ENCODE measurements at places on chromosomes 12 and 14.

DNA sequence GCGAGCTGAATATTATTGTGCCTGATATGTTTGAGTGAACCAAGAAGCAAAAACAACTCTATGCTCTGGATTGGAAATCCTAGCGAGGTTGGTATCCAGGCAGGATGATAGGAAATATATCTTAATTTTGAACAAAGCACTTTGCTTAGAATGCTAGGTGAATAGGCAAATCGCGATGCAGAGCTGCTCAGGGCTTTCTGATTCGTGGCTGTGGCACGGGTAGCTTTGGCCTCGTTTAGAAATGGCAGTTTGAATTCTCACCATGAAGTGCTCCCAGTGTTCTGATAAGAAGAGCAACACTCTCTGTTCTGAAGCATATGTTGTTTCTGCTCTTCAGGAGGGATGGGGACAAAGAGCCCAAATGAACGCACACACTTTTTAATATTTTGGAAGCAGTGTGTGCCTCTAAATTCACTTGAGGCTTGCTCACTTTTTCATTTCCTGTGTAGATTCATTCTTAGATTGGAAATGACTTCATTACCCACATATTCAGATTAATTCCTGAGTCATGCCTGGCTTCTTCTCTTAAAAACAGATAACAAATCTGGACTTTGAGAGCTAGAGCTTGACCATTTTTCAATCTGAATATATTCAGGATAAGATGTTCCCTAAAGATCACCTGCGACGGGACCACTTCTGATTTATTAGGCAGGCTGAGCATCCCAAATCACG, 200.9 kb downstream of the RPAP3 start:
- no peak for DNase-seq

- DNase-seq: no peak
Measured at GRCh38 chr12:111407377-111408115, 1.8 kb downstream of the SH2B3 start.

- no peak for DNase-seq
Measured at GRCh38 chr12:127416796-127417195, 850.2 kb upstream of the TMEM132C start.

DNA sequence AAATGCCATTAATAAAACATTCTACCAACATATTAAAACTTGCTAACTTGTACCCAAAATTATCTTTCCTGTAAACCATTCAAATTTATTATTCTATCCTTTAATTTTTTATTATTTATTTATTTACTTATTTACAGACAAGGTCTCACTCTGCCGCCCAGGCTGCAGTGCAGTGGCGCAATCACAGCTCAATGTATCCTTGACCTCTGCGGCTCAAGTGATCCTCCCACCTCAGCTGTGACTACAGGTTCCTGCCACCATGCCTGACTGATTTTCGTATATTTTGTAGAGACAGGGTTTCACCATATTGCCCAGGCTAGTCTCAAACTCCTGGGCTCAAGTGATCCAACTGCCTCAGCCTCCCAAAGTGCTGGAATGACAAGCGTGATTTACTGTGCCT, 20.4 kb upstream of the LIN7A start:
- no peak for DNase-seq

DNA sequence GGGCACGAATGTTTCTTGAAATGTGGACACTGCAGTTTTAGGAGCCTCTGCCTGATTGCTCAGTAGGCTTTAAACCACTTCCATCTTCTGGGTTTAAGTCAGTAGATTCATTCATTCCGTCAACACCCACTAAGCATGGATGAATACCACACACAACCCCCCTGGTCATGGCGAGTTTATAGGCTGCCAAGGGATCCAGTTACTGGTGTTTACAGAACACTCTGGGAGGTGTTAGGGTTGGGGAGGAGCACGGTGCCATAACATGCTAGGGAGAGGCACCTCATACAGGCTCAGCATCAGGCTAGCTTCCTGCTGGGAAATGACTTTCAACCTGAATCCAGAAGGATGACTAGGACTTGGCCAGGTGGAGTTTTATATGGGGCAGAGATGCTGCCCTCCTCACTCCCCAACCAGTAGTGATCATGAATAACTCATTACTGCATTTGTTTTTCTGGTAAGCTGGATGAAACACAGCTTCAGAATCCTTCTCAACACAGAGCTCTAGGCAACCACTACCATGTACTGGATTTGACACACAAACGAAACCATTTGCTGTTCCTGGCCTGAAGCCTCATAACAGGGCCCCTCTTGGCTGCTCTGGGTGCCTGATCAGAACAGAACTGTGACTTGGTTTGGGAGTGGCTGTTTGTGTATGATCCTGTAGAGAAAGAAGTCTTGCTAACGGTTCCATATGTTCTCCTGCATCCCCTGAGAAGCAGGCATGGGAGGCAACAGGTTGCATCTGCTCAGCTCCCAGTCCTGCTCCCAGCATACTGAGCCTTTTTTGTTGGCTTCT, 47.9 kb downstream of the FBXW8 start:
- no peak for DNase-seq

DNA sequence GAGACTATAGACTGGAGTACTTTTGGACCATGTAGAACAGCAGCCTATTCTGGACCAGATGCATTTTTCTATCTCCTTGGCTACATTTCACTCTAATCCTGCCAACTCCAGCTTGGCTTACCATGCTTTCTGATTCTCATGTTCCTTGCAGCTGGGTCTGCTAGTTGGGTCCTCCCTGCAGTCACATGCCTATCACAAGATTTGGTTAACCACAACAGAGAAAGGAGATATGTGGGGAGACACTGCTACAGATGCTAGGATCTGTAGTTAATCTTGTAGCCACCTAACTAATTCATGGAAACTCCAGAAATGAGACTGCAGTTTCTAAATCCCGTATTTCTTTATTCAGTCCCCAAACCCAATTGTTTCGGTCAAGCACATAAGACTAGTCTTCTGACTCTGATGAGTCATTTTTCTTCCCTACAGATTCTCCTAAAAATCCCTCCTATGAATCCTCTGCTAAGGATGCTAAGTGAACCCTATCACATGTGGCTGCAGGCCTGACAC, 410.6 kb downstream of the DAD1 start:
- DNase-seq: no peak

DNA sequence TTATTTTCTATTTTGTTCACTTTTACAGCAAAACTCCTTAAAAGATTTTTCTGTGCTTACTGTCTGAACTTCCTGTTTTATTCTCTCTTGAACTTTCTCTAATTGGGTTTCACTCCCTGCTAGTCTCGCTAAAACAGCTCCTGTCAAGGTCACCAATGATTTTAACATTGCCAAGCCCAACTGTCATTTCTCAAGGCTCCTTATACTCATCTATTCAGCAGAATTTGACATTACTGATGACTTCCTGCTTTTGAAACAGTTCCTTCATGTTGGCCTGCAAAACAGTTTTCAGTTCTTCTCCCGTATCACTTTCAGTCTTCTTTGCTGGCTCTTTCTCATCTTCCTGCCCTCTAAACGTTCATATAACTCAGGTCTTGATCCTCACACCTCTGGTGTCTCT, 268.5 kb upstream of the USP15 start:
- DNase-seq: no peak

DNA sequence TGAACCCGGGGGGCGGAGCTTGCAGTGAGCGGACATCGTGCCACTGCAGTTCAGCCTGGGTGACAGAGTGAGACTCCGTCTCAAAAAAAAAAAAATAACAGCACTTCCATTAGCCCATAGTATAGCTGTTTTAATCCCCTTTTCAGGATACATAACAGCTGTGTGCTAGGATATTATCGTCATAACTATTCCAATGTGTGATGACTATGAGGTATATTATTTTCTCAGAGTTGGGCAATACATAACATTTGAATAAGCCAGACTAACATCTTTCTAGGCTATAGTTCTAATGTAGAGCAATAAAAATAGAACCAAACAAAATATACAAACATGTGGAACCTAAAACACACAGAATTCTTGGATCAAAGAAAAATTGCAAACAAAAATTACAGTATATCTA, 57.1 kb downstream of the MARK3 start:
- no peak for DNase-seq

DNA sequence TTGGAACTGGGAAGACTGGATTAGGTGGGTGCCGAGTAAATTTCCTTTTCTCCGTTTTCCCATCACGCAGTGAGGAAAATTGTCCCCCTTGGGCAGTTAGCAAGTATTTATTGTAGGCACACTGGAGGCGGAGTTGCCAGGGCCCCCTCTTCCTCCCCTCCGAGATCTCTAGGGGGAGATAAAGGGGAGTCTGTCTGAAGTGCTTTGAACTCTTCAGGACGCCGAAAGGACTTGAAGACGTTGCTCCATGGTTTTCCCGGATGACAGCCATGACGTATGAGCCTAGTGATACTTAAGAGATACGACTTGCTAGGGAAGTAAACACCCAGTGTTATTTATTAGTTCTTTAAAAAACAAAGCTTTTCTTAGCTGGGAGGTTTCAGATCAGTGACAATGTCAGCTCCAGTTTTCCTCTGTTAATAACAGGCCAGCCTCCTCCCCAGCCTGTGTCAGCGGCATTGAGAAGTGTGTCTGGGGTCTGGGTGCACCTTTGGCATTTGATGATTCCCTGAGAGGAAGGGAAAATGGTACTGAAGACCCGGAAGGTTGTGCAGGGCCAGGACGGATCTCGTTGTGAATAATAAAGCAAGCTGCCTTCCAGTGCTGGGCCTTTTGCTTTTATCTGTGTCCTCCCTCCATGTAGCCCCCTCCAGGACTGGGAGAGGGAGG, 78.7 kb downstream of the TSPAN9 start:
- DNase-seq: no peak

DNA sequence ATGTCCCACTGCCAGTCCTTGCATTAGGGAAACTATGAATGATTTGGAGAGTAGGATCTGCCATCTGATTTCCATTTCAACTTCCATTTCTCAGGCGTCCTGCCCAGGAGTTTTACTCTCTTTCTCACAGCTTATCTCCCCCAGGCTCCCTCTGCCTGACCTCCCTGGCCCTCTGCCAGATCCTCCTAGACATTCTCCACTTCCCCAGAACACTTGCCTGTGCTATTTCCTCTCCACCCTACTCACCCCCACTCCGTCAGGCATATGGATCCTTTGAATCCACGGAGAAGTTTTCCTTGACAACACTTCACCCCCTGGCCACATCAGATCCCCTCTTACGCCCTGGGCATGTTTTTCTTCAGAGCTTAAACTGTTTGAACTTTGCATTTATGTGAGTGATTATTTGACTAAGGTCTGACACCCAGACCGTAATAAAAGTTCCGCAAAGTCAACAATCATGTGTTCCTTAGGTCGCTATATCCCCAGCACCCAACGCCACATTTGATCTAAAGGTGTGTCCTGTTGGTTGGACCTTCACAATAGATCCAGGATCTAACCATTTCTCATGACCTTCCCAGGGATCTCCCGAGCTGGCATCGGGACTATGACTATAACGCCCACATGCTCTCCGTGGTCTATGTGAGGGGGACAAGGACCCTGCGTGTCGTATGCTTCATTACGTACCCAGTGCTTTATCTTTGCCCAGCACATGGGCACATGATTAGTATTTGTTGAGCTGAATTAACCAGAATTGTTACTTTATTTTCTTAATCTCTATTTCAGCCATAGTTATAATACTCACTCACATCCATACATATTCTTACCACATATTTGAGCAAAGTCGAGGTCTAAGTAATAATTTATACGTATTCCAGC, 255.8 kb upstream of the FOXN3 start:
- no peak for DNase-seq

DNA sequence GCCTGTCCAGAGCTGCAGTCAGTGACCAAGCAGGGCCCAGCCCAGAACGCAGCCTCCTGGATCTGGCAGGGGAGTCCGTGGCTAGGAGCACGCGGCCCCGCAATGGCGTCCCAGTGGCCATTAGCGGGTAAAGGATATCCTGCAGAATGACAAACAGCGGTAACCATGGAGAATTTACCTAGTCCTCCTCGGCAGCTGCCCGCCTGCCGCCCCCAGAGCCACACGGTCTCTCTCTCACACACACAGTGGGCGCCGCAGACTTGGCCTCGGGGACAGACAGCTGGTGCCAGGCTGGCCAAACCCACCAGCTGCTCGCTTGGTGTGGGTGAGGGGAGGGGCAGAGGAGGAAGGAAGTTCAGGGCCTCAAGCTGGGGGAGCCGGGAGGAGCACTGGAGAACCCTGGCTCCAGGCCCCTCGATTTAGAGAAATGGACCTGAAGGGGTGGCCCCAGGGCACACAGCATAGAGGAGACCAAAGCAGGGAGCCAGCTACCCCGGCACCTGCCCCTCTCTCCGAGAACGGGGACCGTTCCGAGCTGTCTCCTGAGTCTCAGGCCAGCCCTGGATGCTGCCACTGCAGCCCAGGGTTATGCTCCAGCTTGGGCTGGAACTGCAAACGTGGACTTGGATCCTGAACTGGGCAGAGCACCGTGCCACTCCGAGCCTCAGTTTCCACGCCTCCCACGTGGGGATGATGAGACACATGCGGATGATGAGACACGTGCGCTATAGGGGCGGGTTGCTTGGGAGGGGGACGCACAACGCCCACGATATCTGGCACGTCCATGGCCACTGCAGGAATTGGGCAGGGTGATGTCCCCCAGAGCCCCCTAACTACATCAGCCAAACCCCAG, 3.4 kb downstream of the CDK2AP1 start:
- DNase-seq: no peak

DNA sequence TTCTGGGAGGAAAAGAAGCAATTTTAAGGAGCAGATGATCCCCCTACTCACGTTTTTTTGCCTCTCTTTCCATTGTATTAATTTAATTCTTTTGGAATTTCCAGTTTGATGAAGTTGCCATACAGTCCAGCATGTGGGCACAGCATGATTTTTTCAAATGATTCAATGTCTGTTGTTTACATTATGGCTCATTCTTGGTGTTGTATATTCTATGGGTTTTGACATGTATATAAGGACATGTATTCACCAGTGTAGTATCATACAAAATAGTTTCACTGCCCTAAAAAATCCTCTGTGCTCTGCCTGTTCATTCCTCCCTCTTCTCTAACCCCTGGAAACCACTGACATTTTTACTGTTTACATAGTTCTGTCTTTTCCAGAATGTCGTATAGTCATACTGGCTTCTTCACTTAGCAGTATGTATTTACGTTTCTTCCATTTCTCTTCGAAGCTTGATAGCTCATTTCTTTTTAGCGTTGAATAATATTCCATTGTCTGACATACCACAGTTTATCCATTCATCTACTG, 13.3 kb upstream of the KLHDC2 start:
- DNase-seq: no peak

GRCh38 chr14:93715279-93715927, 72.9 kb downstream of the PRIMA1 start:
- no peak for DNase-seq

- DNase-seq: no peak
Measured at GRCh38 chr12:132354982-132355680, 25.7 kb upstream of the GALNT9 start.
